ENCODE measurements at places on chromosomes 2 and 18. TPM values are rescaled to one million over a fixed set of nuclear protein-coding genes. Genes with fewer than 3 reads are reported as not detected.

DNA sequence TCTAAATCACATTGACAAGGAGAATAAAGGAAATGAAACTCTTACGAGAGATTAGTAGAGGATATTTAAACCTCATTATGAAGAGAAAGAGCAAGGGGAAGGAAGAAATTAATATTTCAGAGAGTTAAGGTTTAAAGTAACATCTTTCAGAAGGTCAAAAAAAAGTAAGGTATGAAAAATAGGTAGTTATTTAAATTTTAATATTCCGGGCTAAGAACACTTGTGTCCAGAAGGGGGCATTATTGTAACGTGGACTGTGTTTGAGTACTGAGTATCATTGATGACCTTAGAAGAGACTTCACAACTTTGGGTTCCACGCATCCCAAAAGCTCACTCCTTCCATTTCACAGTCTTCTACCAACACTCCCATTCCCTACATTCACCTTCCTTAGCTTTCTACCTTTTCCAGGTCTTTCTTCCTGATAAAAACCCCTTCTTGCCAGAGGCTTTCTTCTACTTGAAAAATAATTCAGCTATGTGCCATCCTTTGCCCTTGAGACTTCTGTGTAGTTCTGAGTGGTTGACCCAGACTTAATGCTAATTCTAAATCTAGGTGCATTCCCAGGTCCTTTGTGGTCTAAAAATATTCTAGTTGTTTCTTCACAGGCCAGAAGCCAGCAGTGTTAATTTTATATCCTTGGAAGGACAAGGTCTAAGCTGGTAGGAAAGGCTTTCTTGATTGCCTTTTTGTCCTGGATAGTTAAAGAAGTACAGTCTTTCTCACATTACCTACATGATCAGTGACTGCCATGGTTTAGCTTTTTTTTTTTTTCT, 16.5 kb downstream of the DYNC1I2 start:
- DNase-seq = no peak

DNA sequence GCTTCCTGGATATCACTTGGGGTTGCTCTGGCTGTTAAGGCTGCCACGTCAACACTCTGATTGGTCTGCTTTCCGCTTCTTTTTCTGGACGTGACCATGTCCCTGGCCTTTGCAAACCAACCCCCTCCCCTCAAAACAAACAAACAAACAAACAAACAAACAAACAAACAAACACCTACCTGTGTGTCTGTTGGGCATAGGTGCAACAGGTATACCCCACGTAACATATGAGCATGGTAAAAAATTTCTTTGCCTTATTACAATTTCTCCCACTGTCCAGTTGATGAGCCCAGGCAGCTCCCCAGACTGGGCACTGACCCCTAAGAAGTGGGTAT, 80.6 kb downstream of the ADD2 start:
- DNase-seq = no peak

DNA sequence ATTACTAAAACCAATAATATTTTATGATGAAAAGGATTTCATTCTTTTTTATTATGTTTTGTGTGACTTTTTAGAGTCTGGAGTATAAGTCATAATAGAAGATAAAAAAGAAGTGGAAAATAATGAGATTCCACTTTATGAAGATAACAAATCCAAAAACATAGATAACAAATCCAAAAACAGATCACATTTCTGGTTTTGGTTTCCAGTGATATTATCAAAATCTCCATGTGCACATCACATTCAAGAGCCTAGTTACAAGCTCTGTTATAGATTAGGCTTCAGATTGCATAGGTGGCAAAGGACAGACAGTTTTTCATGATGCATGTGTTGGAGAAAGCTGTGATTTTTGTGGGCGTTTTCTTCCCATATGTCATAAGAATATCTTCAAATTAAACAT, 648.2 kb downstream of the STK39 start:
- no peak for DNase-seq

GRCh38 chr2:217950401-217950871, 52.4 kb downstream of the TNS1 start:
- no peak for DNase-seq

- peak; percentile 54 for DNase-seq
These were observed 62.8 kb upstream of the NEUROD1 start for GRCh38 chr2:181742922-181743722.

- no peak for DNase-seq
These were observed 45.5 kb downstream of the OSR1 start for GRCh38 chr2:19312949-19313348.

GRCh38 chr2:48902521-48902920, 147.0 kb upstream of the LHCGR start:
- no peak for DNase-seq

GRCh38 chr2:213232649-213233437, 51.4 kb upstream of the SPAG16 start:
- DNase-seq = no peak

GRCh38 chr2:75079575-75079974, 119.7 kb downstream of the TACR1 start:
- DNase-seq = no peak

DNA sequence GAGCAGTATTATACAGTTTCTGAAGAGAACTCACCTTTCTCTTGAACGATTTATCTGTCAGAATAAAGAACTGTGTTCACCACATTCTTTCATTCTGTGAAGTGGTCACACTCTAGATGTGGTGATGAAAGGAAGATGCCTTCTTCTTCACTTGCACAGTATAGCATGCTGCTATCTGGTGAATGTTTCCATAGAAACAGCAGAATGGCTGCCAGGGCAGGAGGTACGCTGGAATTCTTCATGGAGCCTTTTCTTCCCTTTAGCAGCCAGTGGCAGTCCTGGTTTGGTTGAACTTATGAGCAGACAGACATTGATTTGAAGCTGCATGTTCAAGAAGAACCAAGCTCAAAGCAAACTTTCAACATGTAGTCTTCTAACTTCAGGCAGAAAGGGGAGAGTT, 1157.9 kb upstream of the LRRTM1 start:
- DNase-seq = no peak

GRCh38 chr2:238938003-238938400, 90.1 kb downstream of the TWIST2 start:
- peak; percentile 67 for DNase-seq

DNA sequence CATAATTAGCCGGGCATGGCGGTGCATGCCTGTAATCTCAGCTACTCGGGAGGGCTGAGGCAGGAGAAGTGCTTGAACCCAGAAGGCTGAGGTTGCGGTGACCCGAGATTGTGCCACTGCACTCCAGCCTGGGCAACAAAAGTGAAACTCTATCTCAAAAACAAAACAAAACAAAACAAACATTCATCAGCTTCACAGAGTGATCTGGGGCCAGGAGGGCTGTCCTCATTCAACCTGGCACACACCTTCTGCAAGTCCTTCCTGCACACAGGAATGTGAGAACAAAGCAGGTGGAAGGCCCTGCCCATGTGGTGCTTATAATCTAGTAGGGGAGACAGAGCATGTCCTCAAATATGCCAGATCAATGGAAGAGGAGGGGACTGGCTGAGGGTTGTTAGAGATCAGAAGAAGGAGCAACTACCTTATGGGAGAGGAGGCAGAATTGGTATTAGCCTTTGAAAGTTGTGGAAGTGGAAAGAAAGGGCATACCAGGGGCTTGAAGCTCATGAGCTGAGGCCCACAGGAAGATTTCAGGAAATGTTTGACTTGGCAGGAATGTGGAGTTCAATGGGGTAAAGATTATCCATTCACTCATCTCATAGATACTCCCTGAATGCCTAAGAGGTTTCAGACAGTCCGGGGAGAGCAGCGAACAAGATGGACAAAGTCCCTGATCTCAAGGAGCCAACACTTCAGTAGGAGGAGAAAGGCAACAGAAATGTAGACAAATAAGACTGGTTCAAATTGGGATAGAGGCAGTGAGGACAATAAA, 155.3 kb upstream of the SIX3 start:
- no peak for DNase-seq

DNA sequence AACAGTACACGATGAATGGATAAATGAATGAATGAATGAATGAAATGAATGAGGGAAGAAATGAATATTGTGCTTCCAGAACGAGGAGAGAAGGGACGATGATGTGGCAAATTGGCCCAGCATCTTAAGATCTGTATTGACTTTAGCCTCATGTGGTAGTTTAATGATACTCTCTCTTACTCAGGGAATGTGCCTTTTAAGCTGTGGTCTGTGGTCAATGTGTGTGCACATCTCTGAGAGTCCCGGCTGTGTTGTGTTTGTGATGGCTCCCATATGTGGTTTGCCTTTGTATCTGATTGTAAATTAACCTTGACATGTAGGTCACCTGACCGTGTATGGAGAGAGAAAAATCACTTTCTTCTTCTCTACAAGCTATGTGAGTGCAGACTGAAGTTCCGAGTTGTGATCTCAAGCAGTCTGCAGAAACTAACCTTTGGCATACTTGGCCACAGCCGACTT, 91.2 kb downstream of the NEDD4L start:
- DNase-seq = no peak

DNA sequence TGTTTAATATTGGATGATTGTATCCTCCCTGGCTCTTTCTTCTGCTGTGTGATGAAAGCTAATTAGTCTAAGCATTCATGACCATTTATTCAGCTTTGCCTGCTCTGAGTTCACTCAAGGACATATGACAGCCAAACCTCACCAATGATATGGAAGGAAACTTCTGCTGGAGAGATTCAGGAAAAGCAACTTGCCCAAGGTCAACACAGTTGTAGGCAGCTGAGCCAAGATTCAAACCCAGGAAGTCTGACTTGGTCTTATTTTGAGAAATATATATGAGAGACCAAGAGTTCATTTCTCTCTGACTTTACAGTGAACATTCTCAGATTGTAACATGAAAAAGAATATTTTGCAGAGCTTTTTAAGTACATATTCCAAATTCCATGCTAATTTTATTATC, 1588.5 kb upstream of the PIK3C3 start:
- DNase-seq = no peak

- peak; percentile 67 for DNase-seq
These were observed 46.2 kb downstream of the TWSG1 start for GRCh38 chr18:9380621-9381395.

GRCh38 chr2:109206569-109207146, 77.7 kb downstream of the SH3RF3 start:
- no peak for DNase-seq

DNA sequence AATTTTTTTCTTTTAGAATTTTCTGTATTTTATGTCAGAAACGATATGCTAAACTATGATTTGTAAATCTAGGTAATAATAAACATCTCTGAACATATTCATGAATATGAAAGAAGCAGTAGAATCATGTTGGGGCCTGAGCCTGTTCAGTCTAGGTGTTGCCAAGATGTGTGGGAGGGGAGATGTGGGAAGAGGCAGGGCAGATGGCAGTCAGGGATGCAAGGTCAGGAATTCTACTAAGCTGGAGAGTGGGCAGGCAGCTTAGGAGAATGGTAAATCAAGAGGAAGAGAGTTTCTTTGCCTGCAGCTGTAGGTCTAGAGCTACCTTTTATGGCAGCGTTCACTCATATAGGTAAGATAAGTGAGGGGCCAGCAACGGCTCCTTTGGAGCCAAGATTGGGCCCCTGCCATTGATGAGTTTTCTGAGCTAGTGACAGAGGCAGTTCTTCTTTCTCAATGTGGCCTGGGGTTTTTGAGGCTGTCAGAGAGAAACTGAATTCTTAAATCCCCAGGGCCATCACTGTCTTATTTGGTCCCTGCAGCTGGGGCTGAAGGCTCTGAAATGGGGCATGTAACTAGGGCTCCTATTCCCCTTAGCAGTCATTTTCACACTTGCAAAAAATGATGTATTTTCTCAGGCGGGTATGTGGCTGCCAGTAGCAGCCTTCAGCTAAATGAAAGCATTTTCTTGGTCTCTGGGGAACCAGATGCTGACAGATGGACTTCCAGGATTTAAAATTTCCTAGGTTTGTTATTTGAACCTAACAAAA, 232.8 kb downstream of the PIK3C3 start:
- no peak for DNase-seq

DNA sequence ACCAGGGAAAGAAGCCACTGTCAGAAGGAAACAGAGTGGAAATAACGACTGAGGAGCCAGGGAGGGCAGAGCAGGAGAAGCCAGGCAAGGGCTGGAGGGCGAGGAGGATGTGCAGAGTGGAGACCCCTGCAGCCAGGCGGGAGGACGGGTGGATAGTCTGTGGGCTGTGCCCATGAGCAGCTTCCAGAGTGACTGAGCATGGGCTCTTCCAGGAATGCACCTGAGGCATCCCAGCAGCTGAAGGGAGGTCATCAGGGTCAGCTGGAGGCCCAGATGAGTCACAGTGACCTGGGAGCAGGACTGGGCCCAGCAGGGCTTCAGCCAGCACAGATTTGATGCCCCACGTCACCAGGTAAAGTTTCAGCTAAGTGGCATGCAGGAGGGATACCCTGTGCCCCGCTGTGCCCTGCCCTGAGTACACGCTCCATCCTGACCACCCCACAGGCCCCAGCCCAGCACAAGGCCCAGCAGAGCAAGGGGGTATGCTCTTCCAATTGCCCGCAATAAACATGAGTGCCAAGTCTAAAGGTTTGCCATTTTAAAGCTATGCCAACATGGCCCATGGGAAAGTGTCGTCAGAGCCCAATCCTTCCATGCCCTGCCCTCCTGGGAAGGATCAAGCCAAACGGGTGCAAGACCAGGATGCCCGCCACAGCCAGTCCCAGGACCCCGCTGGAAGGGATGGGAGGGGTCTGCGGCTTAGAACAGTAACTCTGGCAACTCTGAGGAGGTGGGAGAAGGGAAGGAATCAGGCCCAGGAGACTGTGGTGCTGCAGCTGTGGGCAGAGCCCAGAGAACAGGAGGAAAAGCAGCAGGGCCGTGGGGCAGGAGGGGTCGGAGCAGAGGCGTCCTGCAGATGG, 85.7 kb downstream of the SEPTIN10 start:
- no peak for DNase-seq

GRCh38 chr18:22048221-22048620, 121.2 kb upstream of the GATA6 start:
- no peak for DNase-seq

DNA sequence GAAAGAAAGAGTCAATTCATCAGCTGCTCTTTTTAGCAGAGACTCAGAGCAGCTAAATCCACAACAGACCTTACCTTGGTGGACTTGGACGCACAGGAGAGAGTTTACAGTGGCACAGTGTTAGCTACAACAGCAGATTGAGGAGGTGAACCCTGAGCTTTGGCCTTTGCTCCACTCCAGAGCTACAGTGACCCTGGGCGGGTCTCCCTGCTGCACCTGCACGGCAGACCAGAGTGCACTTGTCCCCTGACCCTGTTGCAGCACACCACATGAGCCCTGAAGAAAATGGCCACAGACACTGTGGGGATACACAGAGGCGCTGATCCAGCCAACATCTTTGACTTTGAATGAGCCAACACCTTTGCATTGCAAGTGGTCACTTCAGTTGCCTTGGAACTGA, 11.0 kb downstream of the SLC19A3 start:
- no peak for DNase-seq

- no peak for DNase-seq
These were observed 81.6 kb downstream of the DDX1 start for GRCh38 chr2:15672961-15673918.

GRCh38 chr2:45938649-45939511, 287.4 kb downstream of the PRKCE start:
- no peak for DNase-seq

GRCh38 chr18:36903215-36903928, 74.4 kb downstream of the KIAA1328 start:
- no peak for DNase-seq

- DNase-seq = no peak
These were observed 16.3 kb upstream of the SP3 start for GRCh38 chr2:173981520-173981919.

The CHST10 gene
- 12.1 TPM for polyA plus RNA-seq

The ARHGAP28 gene
- polyA plus RNA-seq = 41.6 TPM

The TXNDC2 gene
- polyA plus RNA-seq = not detected

The GPR55 gene
- 0.26 TPM for polyA plus RNA-seq

The IL37 gene
- polyA plus RNA-seq = not detected

The FTCDNL1 gene
- not detected for polyA plus RNA-seq

The SATB2 gene
- 9.7 TPM for polyA plus RNA-seq

The CNGA3 gene
- 0.53 TPM for polyA plus RNA-seq

The WNT10A gene
- polyA plus RNA-seq = 0.18 TPM

The CNTNAP5 gene
- not detected for polyA plus RNA-seq

The TNS1 gene
- polyA plus RNA-seq = 101 TPM

The BAZ2B gene
- 38.8 TPM for polyA plus RNA-seq

All from muscle of arm (tissue), 14 donors.